ENCODE measurements at places on chromosomes 6 and 20.

GRCh38 chr6:121830736-121831135, 395.3 kb downstream of the GJA1 start:
- DNase-seq = no peak

DNA sequence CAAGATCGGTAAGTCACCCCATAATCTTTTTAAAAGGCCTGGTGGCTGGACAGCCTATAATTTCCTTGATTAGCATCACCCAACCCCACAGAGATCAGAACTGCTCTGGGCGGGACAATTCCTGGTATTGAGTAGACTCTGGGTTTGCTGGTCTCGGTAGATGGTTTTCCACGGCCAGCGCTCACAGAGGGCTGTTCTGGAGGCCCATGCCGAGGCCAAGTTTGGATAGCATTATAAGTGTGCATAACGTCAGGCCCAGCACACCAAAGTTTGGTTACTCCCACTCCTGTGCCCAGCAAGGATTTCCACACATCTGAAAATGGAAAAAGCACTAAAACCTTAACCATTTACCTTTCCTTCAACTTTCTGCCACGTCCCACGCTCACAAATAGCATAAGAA, 104.7 kb upstream of the RREB1 start:
- no peak for DNase-seq

- no peak for DNase-seq
Observed at GRCh38 chr6:85569323-85569722, 24.3 kb downstream of the SNX14 start.

DNA sequence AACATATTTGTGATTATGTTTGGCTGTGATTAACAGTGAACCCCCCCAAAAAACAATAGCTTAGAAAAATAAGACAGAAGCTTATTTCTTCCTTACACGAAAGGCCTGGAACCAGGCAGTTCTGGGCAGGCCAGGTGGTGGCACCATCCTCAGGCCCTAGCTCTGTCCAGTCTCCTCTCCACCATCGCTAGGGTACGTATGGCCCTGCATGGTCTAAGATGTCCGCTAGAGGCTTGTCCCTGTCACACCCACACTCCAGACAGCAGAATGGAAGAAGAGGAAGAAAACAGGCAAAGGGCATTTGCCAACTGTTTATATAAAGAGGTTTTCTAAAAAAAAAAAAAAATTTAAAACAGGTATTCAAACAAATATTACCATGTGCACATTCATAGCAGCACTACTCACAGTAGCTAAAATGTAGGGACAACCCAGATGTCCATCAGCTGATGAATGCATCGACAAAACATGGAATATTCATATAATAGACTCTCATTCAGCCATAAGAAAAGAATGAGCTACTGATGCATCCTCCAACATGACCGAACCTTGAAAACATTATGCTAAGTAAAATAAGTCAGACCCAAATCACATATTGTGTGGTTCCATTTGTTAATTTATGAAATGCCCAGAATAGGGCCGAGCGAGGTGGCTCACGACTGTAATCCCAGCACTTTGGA, 6.7 kb downstream of the TGM3 start:
- no peak for DNase-seq

DNA sequence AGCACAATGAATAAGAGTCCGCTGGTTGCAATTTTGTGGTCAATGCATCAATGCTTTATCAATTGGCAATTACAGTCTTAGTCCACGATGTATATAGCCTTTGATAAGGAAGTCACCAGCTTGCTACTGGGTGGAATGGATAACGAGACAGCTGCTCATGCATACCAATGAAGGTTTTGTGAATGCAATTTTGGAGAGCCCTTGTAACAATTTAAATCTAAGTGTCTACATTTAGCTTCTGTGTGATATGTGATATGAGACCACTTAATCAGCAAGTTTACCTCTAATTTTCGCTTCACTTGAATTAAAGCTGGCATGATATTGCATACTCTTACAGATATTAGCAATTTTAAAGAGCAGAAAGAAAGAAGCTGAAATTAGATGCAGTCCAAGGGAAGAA, 543.9 kb downstream of the RNF144B start:
- DNase-seq = no peak

DNA sequence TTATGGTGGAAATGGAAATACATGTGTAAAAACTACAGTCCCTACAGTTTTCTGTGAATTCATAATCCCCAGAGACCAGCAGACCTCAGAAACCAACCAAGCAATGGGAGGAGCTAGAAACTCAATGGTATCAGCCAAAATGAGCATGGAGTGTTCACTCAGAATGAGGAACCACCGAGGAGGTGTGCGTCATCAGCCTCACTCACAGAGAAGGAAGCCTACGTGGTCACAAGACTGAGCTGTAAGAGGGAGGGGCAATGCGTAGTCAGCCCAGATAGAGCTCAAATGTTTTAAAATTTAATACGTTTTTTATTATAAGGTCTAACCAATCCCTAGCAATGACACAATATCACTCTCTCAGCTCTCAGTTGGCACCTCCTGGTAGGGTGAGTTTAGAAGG, 17.4 kb downstream of the MYLK4 start:
- DNase-seq = no peak
